ENCODE measurements at places on chromosomes 3 and 15.

- DNase-seq: no peak
Measured at GRCh38 chr15:90418627-90419026, 30.6 kb downstream of the IQGAP1 start.

DNA sequence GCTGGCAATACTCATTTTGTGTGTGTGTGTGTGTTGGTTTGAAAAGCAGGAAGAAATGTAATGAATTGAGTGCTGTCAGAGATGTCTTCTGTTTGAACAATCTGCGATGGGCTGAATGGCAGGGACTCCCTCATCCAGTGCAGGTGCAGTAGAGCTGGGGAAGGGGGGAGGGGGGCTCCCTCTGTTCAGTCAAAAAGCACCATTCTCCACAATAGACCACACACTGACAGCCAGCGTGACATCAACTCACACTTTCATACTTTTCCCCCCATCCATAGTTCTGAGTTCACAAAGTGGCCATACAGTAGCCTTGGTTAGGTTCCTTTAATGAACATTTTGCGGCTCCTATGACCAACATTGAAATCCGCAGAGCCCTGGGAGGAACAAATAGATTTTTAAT, 10.4 kb downstream of the SOX2 start:
- DNase-seq: no peak

- no peak for DNase-seq
Measured at GRCh38 chr3:52507359-52507758, 12.2 kb downstream of the STAB1 start.

DNA sequence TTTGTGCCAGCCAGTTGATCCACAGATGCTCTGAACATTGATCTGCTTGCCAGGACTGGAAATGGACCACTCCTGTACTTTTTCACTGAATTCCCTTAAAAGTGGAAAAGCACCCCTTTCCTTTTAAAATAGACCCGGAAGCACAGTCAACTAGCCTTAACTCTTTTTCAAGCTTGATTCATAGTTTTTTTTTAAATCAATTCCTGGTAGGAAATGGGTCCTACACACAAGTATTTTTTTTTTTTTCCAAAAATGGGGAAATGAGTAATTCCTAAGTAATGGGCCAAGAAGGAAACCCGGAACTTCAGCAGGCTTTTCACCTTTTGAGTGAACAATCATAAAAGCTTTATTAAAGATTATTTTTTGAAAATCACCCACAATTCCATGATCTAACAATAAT, 234.4 kb upstream of the ADAMTS9 start:
- no peak for DNase-seq

DNA sequence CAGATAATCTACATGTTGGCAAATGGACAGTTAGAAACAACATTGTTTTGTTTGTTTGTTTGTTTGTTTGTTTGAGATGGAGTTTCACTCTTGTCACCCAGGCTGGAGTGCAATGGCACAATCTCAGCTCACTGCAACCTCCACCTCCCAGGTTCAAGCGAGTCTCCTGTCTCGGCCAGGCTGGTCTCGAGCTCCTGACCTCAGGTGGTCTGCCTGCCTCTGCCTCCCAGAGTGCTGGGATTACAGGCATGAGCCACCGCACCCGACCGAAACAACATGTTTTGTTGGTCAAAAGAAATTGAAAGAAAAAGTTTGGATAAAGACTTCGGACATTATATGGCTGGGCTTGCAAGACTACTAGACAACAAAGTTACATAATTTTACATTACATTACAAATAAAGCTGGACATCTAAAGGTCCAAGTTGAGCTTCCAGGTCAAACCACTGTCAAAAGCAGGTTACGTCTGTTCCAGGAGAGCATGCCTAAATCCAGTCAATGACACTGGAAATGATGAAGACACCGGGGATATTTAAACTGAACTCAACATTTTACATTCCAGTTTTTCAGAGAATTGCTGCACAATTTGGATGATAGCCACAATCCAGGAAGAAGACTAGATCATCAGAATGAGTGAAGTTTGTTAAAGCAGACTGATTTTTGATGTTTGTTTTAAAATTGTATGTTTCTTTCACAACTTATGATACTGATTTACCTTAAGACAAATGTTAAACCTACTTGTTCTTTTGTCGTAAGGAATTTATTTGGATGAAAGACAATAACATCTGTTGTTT, 18.6 kb downstream of the SERP1 start:
- DNase-seq: no peak
